ENCODE measurements at places on chromosomes 16 and 17.

DNA sequence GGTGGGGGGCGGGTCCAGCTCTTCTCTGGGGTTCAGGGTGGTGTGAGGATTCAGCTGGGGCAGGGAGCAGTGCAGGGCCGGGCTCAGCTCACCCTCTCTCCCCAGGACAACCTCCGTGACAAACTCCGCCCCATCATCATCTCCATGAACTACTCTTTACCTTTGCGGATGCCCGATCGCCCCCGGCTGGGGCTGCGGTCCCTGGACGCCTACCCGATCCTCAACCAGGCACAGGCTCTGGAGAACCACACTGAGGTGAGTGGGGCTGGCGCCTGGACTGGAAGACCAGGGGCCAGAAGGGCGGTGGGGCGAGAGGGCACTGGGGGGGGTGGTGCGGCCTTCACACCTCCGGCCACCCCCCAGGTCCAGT is 18.9 kb upstream of the PDK2 start:
- DNase-seq: no peak

DNA sequence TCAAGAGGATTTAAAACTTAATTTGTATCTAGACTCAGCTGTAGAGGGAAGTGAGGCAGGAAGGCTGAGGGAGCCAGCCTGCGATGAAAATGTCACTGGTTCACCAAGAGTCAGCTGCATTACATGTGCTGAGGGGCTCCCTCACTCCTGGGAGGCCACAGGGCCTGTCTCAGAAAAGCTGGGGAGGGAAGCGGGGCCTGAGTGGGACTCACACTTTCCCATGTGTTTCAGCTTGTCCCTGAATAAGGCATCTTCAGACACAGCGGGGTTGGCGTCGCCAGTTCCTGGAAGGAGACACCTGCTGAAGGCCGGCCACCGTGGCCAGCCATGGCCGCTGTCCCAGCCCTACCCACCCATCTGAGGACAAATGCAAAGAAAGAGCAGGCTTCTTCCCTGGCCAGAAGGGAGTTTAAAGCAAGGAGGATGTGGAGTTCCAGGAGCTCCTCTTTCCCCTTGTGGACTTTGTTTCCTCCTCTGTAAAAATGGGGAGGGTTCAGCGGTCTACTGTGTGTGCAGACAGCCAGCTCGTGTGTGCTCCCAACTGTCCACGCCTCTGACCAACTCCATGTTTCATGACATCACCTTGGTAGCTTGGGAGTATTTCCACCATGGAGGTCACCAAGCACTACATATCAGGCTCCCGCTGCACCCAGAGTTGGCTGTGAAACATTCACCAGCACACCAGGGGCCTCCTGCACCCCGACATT is 19.2 kb upstream of the MRPS23 start:
- DNase-seq: no peak

DNA sequence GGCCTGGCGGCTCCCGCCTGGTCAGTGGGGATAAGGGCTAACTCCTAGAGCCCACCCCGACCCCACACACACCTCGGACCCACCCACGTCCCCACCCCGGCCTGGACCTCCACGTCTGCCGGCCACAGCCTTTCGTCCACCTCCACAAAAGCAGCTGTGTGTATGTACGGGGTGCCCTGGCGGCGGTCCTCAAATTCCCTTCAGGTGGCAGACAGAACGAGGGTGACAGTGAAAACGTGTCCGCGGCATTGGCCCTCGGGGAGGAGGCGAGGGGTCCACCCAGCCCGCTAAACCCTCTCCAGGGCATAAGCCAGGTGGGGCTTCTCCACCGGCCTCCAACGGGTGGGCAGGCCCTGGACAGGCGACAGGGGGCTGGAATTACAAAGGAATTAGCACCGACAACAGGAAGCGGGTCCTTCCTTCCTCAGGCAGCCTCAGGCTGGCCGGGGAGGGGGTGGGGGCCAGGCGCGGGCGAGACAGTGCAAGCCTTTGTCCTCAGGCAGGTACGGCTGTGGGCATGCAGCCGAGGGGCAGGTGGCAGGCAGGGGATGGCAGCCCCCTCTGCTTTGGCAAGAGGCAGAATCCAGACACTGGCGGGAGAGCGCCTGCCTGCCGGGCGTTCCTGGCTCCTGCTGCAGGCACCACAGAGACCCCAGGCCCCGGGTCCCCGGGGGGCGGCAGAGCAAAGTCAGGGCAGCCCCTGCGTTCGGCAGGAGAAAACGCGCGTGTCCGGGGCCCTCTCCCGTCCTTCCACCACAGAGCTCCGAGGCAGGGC is 12.3 kb upstream of the PITPNA start:
- DNase-seq: no peak

DNA sequence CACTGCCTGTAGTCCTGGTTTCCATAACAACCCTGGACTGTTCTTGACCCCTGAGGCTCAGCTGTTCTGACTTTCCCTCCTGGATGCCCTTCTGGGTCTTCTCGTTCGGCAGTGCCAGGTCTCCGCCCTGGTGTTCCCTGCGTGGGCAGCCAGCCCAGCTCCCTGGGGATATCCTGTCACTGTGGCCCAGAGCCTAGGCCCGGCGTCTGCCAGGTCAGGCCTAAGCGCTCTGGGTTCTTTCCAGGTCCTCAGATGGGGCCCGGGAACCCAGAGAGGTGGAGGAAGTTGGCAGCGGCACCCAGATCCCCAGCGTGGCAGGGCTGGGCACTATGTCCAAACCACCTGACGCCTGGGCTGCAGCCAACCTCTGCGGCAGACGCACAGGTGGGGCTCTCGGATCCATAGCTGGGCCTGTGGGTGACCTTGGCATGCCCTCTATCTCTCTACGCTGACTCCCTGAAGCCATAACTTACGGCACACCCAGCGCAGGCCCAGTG is 12.5 kb upstream of the ATP2A3 start:
- DNase-seq: no peak

- DNase-seq: no peak
Measured at GRCh38 chr16:73956587-73957494, 339.8 kb upstream of the PSMD7 start.

- DNase-seq: no peak
Measured at GRCh38 chr16:68651136-68651535, 6.0 kb downstream of the CDH3 start.

- no peak for DNase-seq
Measured at GRCh38 chr17:69424287-69425041, 10.0 kb downstream of the MAP2K6 start.

- DNase-seq: no peak
Measured at GRCh38 chr17:56481659-56482058, 111.8 kb upstream of the NOG start.

- DNase-seq: no peak
Measured at GRCh38 chr17:76714822-76715495, 4.2 kb upstream of the MXRA7 start.

DNA sequence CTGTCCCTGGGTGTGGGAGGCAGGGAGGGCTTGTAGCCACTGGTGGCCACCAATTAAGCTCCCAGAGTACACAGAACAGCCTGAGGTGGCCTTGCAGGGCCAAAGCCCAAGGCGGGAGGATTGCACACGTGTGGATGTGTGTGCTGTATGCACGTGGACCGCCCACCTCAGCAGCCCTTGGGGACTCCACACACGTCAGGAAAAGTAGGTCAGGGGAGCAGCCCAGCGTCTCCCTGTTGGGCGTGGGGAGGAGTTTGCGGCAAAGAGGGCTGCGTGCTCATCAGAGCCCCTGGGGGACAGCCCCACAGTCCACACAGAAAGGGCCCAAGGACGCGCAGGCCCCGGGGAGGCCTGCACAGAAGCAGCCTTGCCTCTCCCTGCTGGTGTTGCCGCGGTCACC is 19.6 kb downstream of the SBK1 start:
- no peak for DNase-seq

DNA sequence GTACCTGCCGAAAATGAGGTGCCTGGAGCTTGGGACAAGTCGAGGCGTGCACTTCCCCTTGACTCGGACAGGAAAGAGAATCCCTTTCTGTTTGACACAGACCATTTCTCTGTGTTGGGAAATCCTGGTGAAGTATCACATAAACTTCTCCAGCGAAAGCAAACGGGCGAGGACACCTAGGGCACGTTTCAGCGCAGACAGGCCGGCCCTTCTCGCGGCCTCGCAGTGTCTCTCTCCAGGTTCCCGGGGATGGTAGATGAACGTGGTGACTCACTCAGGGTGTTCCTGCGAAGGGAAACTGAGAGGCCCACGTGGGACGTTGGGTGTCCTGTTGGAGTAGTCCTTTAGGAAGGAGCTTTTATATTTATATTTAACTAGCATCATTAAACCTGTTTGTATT is 36.3 kb upstream of the ZNF750 start:
- DNase-seq: no peak

GRCh38 chr16:12548270-12548983 is 255.3 kb downstream of the CPPED1 start:
- no peak for DNase-seq

DNA sequence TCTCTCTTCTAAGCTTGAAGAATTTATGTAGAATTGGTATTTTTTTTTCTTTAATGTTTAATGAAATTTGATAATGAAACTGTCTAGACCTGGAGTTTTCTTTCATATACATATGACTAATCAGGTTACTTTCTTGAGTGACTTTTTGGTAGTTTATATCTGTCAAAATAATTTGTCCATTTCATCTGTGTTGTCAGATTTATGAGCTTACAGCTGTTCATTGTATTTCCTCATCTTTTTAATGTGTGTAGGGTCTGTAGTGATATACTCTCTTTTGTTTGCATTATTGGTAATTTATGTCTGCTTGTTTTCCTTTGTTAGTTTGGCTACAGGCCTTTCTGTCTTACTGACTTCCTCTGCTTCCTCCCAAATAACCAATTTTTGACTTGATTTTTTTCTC is 55.7 kb downstream of the TAOK1 start:
- no peak for DNase-seq

- DNase-seq: no peak
Measured at GRCh38 chr17:41917679-41918313, 955 bp downstream of the ACLY start.

- no peak for DNase-seq
Measured at GRCh38 chr16:30488764-30489605, 16.4 kb downstream of the ITGAL start.

DNA sequence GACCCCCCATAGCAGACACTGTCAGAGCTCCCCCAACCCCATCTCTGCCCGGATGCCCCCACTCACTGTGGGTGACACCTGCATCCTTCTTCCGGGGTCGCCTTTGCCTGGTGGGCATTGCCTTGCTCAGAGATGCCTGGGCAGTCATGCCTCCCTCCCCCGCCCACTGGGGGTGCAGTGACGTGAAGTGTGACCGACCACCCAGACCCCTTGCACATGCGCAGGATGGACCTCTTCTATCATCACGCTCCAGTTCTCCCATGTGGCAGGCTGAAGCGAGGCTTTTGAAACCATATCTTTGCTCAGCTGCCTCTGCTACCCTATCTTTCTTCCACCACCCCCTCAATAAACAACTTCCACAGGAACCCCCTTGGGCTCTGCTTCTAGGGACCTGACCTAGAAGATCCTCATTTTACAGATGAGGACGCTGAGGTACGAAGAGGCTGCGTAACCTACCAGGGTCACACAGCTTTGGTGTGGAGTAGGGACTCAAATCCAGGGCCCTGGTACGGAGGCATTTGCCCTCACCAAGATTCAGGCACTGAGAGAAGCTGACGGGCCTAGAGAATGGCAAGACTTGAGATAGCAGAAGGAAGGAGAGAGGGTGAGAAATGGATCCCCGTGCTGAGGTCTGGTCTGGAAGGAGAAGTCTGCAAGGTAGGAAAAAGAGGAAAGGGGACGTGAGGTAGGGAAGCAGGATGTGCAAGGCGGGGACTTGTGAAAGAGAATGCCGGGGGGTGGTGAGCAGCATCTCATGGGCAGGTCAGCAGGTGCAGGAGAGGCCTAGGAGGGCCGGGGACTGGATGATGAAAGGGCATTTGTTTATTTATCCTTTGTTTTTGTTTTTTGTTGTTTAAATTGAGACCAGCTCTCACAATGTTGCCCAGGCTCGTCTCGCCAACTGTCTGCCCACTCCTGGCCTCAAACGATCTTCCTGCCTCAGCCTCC is 14.4 kb downstream of the NLRC5 start:
- DNase-seq: no peak

GRCh38 chr16:50274326-50275097 is 8.2 kb downstream of the ADCY7 start:
- no peak for DNase-seq

DNA sequence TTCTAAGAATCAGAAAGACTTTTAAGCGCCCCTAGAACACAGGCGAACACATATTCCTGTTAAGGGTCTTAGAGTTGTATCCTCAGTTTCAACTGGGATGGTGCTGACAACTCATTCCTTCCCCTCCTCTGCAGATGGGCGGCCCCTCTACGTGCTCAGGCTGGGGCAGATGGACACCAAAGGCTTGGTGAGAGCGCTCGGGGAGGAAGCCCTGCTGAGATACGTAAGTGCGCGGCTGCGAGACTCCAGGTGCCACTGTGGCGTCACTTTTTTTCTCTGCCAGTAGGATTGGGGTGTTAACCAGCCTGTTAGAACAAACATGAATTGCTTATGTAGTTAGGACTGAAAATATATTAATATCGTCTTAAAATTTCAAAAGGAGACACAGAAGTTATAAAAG is 62.7 kb downstream of the SEC14L1 start:
- DNase-seq: no peak

GRCh38 chr17:65514541-65514940 is 46.9 kb downstream of the AXIN2 start:
- DNase-seq: no peak

- DNase-seq: no peak
Measured at GRCh38 chr17:8792646-8793045, 6.5 kb downstream of the MFSD6L start.

- DNase-seq: no peak
Measured at GRCh38 chr17:35254107-35254773, 11.4 kb downstream of the SLFN5 start.

- DNase-seq: no peak
Measured at GRCh38 chr17:14135906-14136590, 66.7 kb downstream of the COX10 start.

DNA sequence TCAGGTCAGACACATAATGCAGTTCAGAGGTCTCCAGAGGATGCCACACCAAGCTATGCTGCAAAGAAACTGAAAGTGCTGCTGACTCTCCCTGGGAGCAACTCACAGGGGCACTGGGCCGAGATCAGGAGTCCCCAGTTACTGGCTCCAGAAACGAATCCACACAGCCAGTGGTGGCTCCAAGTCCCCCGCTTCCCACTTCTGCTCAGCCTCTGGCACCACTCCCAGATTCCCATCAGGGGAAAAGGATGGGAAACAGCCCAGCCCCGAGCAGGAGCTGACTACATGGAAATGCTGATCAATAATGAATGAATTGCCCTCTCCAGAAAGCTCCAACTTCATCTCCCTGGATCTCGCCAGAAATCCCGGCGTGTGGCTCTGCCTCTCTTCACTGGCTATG is 62.3 kb upstream of the CDH5 start:
- no peak for DNase-seq

- no peak for DNase-seq
Measured at GRCh38 chr16:52755396-52755795, 208.5 kb upstream of the TOX3 start.

- DNase-seq: no peak
Measured at GRCh38 chr16:1125471-1125870, 27.4 kb upstream of the CACNA1H start.

- DNase-seq: no peak
Measured at GRCh38 chr17:40663252-40663651, 1.7 kb downstream of the KRT222 start.

- no peak for DNase-seq
Measured at GRCh38 chr16:2194852-2195321, 1.5 kb downstream of the CASKIN1 start.

All from NCI-H1048 (cell line).